SK-N-SH (cell line): ENCODE measurements at places on chromosomes 11 and 22. TPM values are rescaled to one million over a fixed set of nuclear protein-coding genes. Genes with fewer than 3 reads are reported as not detected.
A peak's percentile ranks its signal among the peaks of the same experiment; 100 is the strongest.

DNA sequence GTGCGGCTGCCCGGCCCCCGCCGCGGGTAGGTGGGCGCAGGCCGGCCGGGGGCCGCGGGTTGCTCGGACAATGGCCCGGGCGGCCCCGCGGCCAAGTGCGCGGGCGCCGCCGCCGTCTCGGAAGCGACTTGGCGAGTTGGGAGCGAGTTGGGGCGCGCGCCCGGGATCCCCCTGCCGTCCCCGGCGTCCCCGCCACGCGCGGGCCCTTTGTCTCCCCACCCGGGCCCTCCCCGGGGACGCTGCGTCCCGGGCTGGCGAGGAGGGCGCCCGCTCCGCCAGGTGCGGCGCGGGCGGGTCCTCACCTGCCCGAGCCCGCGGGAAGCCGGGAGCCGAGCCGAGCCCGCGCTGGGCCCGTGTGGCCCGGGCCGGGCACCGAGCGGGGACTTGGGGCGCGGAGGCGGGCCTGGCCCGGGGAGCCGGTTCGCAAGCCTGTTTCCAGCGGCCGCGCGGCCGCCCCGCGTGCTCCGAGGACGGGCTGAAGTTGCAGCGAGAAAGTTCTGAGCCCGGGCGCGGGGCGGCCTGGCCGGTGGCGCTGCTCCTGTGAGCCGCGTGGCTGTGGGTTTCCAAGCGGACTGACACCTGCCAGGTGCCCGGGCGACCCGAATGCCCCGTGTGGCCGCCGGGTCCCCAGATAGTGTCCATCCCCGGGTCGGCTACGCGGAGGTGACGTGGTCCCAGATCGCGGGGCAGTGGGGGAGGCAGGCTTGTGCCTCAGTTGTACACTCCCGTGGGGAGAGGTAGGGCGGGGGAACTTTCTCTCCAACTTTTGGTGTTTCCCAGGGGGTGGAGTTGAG is 586 bp downstream of the LRP5 start:
- peaks cover 31% of the 10 kb centered on the region; the same call in 1 of the 2 replicates for H3K4me1 ChIP-seq
- H3K27me3 ChIP-seq: no peaks in the 10 kb centered on the region
- no peaks in the 10 kb centered on the region for H3K36me3 ChIP-seq
- peak overlapping the region; percentile 63; the same call in 1 of the 2 replicates for H3K27ac ChIP-seq

DNA sequence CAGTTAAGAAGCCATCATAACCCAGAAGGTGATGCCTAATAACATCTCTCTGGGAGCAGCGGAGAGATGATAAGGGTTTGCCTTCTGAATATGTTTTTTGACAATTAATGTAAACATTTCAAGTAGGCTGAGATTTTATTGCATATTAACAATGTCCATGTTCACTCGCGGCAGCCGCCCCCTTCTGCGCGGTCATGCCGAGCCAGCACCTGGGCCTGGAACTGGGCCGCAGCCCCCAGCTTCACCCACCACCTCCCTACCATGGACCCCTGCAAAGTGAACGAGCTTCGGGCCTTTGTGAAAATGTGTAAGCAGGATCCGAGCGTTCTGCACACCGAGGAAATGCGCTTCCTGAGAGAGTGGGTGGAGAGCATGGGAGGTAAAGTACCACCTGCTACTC is 4.3 kb upstream of the SAA1 start:
- DNase-seq: no peak
- H3K27ac ChIP-seq: no peak overlapping the region
- H3K27me3 ChIP-seq: no peaks in the 10 kb centered on the region
- no peaks in the 10 kb centered on the region for H3K4me1 ChIP-seq

- DNase-seq: no peak
- H3K27me3 ChIP-seq: no peaks in the 10 kb centered on the region
Observed at GRCh38 chr22:45248832-45249561, 8.3 kb upstream of the KIAA0930 start.

DNA sequence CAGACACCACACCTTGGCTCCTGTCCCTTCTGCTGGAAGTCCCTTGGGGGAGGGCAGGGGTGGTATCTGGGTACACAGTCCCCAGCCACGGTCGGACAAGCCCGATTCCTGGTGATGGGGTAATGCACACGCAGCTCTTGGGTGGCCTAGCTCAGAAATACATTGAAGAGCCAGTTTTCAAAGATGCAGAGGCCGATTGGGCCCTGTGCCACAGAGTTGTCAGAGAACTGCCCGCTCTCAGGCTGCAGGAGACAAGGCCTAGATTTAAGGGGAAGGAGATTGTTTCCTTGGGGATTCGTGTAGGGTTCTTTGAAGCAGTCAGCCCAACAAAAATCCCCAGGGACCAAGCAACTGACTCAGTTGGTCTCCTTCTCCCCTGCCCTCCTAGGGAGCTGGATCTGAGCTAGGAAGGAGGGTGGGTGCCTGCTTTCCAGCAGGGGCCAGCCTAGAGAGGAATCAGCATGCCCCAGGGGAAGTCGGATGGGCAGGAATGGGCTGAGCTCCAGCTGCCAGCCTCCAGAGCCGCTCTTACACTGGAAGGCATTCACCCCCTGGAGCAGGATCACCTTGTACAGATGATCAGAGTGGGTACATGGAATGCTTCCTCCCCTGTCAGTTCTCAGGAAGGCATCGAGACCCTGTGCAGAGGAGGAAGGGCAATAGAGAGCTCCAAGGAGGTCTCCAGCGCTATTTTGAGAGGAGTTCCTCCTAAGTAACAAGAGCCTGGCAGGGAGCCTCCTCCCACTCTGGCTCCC is 3.3 kb upstream of the SCN4B start:
- peaks cover 71% of the 10 kb centered on the region for H3K27me3 ChIP-seq
- H3K4me1 ChIP-seq: peaks cover 16% of the 10 kb centered on the region; the same call in 1 of the 2 replicates
- no peaks in the 10 kb centered on the region for H3K36me3 ChIP-seq
- no peak overlapping the region for H3K27ac ChIP-seq
- no peak overlapping the region for H3K4me3 ChIP-seq
- peak; percentile 62 for DNase-seq

DNA sequence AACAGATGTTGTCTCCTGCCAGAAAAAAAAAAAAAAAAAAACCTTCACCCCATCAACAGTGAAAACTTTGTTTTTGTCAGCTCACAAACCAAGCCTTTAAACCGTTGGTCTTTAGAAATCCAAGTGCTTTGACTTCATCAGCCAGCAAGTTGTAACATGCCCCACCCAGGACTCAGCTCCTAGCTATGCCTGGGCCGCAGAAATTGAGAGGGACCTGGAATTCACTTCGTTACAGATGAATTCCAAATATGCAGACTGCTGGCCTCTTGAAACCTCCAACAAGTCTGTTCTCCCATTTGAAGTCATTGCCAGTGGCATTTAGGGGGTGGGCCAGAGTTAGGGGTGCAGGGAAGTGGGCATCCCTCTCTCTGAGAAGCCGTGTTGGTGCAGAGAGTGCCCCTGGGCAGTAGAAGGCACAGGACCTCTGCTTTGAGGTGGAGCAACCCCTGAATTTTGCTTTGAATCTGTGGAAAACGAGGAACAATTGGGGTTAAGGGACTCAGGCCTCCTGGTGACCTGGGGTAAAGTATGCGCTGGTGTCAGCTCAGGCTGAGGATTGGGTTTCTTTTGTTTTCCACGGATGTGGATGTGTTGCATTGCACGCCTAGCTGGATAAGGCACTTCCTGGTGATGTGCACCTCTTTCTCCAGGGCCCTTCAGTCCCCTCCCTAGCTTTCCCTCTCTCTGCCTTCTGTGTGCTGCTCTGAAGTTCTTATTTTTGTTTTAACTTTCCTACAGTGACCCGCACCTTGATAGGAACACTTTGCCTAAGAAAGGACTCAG is 109.5 kb downstream of the DBX1 start:
- no peak overlapping the region for H3K4me3 ChIP-seq
- no peaks in the 10 kb centered on the region for H3K27me3 ChIP-seq
- peak overlapping the region; percentile 16; the same call in 1 of the 2 replicates for H3K27ac ChIP-seq
- peaks cover 85% of the 10 kb centered on the region for H3K36me3 ChIP-seq
- DNase-seq: no peak

- H3K27me3 ChIP-seq: no peaks in the 10 kb centered on the region
- H3K36me3 ChIP-seq: no peaks in the 10 kb centered on the region
- no peak for DNase-seq
- H3K4me3 ChIP-seq: no peak overlapping the region
- no peak overlapping the region for H3K27ac ChIP-seq
Observed at GRCh38 chr22:47533961-47534803, 771.7 kb downstream of the TBC1D22A start.

GRCh38 chr11:72227316-72228228 is 3.0 kb downstream of the INPPL1 start:
- peaks cover 31% of the 10 kb centered on the region for H3K4me1 ChIP-seq
- peaks cover 62% of the 10 kb centered on the region for H3K36me3 ChIP-seq
- no peak for DNase-seq

- H3K4me1 ChIP-seq: peaks cover 7% of the 10 kb centered on the region; the same call in 1 of the 2 replicates
- peak overlapping the region; percentile 59; the same call in 1 of the 2 replicates for H3K27ac ChIP-seq
- no peak for DNase-seq
Observed at GRCh38 chr22:40486962-40487602, 116.7 kb downstream of the SGSM3 start.

The NCAPD3 gene
- polyA plus RNA-seq: 19.5 and 22.0 TPM in 2 replicates

The NXF1 gene
- polyA plus RNA-seq: 47.6 and 59.7 TPM in 2 replicates
